Stimulated activated CD4-positive, alpha-beta T cell treated with anti-CD3 and anti-CD28 coated beads, Interleukin-12 subunit alpha, Interleukin-12 subunit beta, amount 100 ng/mL, for 24 hours (primary cell): ENCODE measurements at places on chromosomes 11 and 22.

DNA sequence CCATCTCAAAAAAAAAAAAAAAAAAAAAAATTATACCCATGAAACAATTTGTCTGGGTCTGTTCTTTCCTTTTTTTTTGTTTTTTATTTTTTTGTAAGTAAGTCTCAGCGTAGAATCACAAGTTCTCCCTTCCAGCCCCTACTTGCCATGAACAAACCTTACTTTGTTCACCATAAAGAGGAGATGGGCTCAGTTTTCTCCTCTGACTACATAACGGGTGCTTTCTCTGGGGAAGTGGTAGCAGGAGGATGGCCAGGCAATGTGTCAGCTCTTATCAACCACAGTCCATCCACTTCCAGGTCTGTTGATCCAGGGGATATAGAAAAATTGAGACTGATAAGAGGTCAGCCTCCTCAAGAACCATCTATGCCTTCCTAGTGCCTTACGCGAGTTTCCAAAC is 11.0 kb downstream of the ASCC2 start:
- no peak for DNase-seq

DNA sequence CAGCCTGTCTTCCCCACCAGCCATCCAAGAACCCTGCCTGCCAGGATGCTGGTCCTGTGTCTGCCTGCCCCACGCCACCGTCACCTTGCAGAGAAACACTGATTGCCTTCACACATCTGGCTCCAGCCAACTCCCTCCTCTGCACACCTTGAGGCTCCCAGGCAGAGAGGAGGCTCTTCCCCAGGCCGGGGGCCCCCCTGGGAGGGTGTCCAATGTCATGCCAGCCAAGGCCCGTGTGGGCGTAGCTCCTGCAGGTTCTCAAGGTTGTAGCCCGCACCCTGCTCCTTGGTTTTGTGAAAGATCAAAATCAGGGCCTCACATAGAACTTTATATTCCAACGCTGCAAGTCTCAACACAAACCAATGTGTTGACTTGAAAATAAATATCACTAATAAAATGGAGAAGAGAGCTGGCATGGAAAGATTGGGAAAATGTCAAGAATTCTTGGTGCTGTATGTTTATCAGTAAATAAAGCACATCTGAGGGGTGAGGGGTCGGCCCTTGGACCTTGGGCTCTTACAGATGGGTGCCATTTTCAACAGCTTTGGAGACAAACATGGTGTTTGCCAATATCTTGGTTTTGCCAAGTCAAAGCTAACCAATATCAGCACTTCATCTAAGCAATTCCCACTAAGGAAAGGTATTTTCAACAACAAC is 6.7 kb upstream of the PPARA start:
- no peak for DNase-seq

DNA sequence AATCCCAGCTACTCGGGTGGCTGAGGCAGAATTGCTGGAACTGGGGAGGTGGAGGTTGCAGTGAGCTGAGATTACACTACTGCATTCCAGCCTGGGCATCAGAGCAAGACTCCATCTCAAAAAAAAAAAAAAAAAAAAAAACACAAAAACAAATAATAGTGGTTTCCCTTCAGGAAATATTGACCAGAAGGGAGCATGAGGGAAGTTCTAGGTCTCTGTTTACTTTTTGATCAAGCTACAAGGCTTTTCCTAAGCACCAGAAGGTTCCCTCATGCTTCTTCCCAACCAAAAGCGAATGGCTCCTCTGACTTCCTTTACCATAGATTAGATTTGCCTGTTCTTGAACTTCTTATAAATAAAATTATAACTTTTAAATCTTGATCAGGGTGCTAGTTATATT is 18.3 kb downstream of the MYO18B start:
- no peak for DNase-seq

GRCh38 chr22:20576445-20576816 is 69.0 kb downstream of the MED15 start:
- DNase-seq: no peak

DNA sequence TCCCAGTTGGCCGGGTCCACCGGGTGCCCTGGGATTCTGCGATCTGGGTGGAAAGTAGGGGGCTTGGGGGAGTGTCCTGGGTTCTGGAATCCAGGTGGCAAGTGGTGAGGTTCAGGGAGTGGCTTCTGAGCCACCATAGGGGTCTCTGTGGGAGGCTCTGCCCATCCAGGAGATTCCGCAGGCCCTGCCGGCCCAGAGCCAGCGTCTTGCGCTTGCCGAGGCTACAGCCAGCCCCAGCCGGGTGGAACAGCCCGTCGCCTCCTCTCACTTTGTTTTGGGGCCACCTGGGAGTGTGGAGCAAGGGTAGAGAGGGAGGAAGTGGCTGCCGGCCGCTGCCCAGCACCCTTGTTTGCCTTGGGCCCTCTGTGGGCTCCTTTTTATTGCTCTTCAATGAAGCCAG is 60.6 kb upstream of the PPP6R3 start:
- DNase-seq: no peak

DNA sequence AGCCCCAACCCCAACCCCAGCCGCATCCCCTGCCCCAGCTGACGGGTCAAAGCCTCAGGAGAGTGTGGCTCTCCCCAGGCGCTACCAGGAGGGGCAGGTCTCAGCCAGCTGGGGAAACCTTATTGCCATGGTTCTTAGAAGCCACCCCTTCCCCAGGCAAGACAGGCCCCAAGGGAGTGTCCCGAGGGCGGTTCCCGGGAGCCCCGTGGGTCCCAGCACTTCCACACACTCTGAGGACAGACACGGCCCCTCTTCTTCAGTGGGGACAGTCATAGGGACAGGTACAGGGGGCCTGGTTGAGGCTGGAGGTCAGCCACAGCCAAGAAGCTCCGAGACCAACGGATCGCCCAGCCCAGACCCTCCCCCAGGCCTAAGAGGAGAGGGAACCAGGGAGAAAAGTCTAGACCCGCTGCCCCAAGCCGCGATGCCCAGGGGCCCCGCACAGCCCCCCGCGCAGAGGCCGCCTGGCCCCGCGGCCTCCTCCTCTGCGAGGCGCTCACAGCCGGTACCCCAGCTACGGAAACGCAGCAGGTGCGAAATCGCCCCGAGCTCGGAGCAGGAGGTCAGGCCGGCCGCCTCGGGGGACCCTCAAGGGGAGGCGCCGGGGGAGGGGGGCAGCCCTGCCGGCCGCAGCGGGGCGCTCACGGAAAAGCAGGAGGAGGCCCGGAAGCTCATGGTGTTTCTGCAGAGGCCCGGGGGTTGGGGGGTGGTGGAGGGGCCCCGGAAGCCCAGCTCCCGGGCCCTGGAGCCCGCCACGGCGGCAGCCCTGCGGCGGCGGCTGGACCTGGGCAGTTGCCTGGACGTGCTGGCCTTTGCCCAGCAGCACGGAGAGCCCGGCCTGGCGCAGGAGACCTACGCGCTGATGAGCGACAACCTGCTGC is 2.6 kb downstream of the KLHDC7B start:
- no peak for DNase-seq

DNA sequence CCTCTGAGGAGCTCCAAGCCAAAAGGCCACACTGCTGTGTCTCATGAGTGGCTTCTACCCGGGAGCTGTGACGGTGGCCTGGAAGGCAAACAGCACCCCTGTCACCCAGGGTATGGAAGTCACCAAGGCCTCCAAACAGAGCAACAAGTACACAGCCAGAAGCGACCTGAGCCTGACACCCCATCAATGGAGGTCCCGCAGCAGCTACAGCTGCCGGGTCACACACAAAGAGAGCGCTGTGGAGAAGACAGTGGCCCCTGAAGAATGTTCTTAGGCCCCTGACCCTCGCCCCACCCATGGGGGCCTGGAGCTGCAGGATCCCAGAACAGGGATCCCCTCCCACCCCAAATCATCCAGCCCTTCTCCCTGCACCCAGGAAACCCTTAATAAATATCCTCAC is 4.9 kb downstream of the RFPL2 start:
- no peak for DNase-seq

GRCh38 chr11:118910309-118911112 is 15.2 kb downstream of the BCL9L start:
- no peak for DNase-seq

- no peak for DNase-seq
Observed at GRCh38 chr22:49959782-49960158, 802 bp upstream of the PIM3 start.

DNA sequence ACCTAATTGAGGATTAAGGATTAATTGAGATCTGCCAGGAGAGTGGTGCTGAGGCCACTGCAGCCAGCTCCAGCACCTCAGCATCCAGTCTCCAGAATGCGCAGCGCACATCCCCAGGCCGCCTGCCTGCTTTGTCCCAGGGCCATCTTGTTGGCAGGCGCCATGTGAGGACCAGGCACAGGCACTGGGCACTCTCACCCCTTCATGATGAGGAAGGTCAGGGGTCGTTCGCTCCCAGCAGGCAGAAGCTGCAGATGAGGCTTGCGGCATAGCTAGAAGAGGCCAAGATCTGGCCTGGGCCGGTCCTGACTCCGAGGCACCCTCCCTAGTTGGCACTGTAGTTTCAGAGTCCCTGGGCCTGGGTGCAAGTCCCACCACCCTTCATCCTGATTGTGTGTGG is 6.4 kb downstream of the CABP2 start:
- DNase-seq: no peak

GRCh38 chr11:67562963-67563704 is 20.5 kb upstream of the GSTP1 start:
- no peak for DNase-seq

- DNase-seq: no peak
Observed at GRCh38 chr22:48314073-48314472, 1513.6 kb downstream of the BRD1 start.

DNA sequence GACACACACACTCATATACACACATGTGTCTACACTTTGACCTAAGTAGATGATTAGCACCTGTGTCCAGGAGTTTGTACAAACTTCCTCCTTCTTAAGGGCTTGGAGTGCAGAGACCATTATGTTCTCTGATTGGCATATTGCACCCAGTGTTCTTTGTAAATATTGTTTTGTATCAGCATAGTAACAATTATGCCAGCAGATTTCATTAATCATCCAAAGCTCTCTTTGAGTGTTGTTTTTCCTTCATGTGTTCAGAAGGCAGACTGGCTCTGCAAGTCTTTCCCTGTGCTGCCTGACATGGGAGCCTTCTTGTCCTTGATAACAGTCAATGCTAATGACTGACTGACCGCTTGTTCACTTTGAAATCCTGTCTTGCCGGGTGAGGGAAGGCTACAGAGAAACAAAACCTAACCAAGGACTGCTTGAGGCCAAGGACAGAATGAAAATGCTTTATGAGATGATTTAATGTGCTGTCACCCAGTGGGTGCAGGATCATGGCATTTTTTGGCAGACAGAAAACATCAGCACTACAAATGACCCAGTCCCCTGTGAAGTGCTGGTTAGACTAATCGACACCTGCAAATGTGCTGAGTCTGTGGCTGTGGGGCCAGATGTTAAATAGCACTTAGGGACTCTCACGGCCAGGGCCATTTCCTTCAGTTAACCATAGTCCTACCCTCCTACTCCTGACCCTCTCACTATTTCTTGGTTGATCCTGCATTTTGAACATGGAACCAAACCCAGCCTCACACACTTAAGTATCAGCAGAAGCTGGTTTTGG is 6.6 kb upstream of the BARX2 start:
- DNase-seq: no peak

- DNase-seq: no peak
Observed at GRCh38 chr11:14448240-14448639, 51.4 kb downstream of the COPB1 start.

DNA sequence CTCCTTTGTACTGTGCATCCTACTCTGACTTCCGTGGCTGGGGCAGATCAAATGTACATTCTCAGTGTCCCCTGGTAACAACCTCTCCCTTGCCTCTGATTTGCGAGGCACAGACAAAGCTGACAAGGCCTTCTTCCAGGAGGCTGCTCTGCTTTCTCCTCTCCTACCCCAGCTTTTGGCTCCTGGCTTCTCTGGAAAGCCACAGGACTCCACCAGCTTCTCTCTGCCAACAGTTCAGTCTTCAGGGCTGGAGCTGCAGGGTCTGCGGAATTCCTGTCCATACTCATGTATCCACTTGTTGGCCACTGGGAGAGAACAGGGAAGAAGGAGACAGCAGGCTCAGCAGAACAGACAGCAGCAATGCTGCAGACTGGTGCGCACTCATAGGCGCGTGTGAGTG is 44.4 kb downstream of the P4HA3 start:
- DNase-seq: no peak

DNA sequence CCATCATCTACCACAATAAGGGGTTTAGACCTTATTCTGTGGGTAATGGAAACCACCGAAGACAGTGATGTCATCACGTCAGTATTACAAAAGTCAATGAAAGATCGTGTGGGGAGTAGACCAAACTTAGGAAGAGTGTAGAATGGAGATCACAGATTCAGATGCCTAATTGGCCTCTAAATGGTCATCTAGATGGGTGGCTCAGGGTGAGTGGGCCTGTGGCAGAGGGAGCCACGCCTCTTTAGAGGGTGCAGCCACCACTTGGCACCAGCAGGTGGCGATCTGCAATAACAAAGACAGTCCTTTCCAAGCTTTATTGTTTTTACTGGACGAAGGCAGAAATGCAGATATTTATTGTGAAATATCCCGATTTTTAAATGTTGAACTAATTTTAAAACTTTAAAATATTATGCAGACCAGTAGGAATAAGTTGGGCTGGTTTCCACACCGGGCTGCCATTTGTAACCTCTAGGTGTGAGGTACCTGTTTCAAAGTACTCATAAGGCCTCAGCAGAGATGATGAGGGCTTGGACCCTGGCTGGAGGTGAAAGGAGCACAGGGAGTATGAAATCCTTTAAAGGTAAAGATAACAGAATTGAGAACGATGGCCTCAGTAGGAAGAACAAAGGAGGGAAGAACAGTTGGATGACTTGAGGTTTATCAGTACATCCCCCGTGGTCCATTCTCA is 222.0 kb downstream of the DBX1 start:
- peak; percentile 16 for DNase-seq

DNA sequence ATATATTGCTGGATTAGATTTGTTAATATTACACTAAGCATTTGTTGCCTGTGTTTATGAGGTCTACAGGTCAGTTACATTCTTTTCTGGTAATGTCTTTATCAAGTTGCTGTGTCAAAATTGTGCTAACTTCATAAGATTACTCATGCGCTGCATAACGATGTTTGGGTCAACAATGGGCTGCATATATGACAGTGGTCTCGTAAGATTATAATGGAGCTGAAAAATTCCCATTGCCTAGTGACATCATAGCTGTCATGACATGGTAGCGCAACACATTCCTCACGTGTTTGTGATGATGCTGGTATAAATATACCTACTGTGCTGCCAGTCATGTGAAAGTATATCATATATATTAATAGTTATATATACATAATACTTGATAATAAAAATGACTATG is 34.2 kb downstream of the POLD3 start:
- DNase-seq: no peak

GRCh38 chr11:19442554-19442910 is 201.8 kb upstream of the E2F8 start:
- no peak for DNase-seq

DNA sequence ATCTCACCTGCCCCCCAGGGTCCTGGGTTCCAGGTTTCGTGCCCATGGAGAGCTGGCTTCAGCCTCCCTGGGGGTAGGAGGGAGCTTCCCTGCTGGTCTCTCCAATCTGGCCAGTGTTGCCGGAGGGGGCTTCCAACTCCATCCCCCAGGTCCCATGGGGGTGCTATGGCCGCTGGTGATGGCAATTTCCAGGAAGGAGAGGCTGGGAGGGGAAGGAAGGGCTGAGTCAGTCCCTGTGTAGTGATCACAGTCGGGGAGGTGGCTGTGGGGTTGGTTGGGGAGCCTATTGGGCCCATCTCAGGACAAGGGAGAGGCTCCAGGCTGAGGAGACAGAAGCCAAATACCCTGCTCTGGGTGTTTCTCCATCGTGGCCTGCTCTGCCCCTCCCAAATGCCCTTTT is 5.7 kb upstream of the CDC42EP2 start:
- DNase-seq: no peak
